ENCODE measurements at places on chromosomes 5 and 9.

GRCh38 chr5:29795096-29795652 is 1398.3 kb upstream of the CDH6 start:
- DNase-seq, result no peak

DNA sequence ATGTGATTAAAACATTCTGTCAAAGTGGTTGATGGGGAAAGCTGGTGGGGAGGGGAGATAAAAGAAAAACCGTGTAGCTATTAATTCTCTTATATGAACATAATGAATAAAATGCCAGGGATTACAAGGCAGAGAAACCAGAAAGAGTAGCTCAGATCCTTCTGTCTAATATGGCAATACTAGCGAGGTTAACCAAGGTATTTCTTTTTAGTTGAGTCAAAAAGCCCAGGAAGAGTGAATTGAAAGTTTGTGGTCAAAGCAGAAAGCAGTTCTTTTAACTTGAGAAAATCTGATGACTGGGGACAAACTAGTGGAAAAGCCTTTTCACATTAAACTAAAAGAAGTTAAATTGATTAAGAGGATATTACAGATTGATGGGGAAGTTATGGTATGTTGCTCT is 76.0 kb downstream of the ERBIN start:
- no peak for DNase-seq

GRCh38 chr5:146243247-146243646 is 39.8 kb downstream of the RBM27 start:
- DNase-seq, result no peak

GRCh38 chr9:77453825-77454647 is 194.1 kb downstream of the GNA14 start:
- no peak for DNase-seq

GRCh38 chr9:103152473-103152872 is 157.3 kb downstream of the CYLC2 start:
- no peak for DNase-seq

DNA sequence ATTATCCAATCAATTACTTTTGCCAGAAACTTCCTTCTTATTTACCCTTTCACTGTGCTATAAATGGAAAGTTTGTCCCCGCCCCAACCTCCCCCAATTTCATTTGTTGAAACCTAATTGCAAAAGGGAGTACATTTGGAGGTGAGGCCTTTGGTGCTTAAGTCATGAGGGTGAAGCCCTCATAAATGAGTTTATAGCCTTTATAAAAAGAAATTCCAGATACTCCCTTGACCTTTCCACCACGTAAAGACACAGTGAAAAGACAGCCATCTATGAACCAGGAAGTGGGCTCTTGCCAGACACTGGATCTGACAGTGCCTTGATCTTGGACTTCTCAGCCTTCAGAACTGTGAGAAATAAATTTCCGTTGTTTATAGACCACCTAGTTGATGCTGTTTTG is 82.3 kb downstream of the NUDT12 start:
- DNase-seq, result no peak

DNA sequence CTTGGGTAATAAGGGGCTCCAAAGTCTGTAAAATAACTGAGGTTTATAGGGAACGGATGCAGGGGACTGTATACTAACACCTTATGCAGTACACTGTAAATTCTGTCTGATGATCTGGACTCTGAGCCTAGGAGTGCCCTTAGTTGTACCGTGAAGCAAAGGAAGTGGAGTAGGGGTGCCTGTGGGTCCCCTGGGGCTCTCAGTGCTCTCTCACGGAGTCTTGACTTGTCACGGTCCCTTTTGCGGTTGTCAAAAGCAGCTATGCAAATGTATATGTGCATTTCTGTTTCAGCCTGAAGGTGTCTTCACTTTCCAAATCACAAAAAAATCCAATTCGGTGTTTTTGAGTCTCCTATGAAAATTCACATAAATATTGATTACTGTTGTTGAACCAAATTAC is 17.8 kb downstream of the DMRT1 start:
- no peak for DNase-seq

DNA sequence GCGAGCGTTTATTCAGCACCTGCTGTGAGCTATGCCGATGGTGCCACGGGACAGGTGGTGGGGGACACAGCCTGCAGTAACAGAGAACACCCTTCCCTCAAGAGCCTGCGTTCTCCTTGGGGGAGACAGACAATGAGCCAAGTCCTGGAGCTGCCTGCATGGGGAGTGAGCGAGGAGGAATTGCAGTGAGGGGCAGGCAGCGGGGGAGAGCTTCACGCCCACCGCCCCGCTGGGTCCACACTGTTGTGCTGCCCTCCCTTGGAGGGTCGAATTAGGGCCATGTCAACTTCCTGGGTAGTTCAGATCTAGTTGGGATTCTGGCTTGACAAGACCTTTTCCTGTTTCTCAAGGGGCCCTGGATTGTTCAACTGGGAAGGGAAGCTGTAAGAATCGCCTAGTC is 55.5 kb upstream of the N4BP3 start:
- no peak for DNase-seq

DNA sequence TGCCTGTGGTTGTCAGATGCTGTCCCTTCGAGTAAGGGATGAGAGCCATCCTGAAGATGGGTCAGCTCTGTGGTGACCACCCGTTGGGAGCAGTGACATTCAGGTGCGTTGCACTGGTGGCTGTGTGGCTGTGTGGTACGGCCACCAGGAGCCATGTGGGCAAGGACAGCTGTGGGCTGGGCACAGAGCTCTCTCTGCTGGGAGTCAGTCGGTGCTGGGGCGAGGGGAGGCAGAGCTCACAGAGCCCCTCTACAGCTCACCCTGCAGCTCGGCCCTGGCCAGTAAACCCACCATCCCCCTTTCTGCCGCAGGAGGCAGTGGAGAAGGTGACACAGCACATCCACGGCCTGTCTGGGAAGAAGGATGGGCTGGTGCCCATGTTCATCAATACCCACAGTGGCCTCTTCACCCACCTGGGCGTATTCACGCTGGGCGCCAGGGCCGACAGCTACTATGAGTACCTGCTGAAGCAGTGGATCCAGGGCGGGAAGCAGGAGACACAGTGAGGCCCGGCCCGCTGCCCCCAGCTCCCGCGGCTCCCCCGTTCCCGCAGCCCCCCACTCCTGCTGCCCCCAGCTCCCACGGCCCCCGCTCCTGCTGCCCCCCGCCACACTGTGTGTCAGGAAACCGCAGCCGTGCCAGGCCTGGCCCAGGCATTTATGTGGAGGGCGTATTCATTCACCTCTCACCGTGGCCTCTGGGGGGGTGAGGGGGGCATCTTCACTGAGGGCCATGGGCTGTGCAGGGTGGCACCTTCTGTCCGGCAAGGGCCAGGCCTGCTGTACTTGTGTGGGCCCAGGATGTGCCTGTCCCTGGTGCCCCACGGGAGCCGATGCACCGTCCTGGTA is 8.5 kb downstream of the DPP7 start:
- DNase-seq, result no peak

- DNase-seq, result no peak
These were observed 44.6 kb upstream of the LPCAT1 start for GRCh38 chr5:1568201-1568979.

GRCh38 chr9:107545036-107545435 is 55.5 kb upstream of the KLF4 start:
- no peak for DNase-seq

DNA sequence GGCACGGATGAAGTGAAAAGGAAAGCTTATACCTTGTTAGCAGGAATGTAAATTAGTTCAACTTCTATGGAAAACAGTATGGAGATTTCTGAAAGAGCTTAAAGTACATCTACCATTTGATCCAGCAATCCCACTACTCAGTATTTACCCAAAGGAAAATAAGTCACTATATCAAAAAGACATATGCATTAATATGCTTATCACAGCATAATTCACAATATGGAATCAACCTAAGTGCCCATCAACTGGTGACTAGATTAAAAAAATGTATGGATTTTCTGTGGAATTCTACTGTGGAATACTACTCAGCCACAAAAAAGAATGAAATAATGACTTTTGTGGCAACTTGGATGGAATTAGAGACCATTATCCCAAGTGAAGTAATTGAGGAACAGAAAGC is 279.6 kb downstream of the GABRB2 start:
- DNase-seq, result no peak

Data from type B pancreatic cell (in vitro differentiated cells).